Globus pallidus (tissue), 1 donor: ENCODE measurements at places on chromosomes 13 and 19.

- DNase-seq, result no peak
These were observed 2.9 kb downstream of the PPM1N start for GRCh38 chr19:45500918-45501729.

DNA sequence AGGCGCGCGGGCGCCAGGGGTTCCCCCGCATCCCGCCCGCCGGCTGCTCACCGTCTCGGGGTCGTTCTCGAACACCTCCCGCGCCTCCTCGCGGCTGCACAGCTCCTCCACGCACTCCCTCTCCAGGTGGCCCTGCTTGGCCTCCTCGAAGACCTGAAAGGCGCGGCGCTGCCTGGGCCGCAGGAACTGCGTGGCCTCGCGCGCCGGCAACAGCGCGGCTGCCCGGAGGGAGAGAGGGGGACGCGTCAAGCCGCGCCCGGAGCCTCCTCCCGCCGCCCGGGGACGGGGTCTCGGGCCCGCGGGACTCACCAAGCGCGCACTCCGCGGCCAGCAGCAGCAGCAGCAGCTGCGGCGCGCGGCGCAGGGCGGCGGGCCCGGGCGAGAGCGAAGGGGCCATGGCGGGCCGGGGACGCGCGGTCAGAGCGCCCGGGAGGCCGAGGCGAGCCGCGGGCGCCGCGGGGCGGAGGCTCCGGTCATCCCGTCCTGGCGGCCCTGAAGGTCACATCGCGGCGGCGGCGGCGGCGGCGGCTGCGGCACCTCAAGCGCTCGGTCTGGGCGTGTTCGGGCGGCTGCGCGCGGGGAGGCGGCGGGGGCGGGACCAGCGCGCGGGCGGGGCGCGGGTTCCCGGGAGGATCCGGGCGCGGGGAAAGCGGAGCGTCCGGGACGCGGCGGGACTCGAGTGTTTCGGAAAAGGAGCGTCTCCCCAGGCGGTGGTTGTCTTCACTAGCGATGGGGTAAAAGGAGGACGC lies at the start of gene GAS6:
Gene GAS6, minus strand, starts transcription at position 553 of the 749 bp plus-strand sequence. Its CDS starts 156 bp downstream, at position 397.
- no peak for DNase-seq

- DNase-seq, result no peak
These were observed 146.7 kb upstream of the FNDC3A start for GRCh38 chr13:48828962-48829411.

DNA sequence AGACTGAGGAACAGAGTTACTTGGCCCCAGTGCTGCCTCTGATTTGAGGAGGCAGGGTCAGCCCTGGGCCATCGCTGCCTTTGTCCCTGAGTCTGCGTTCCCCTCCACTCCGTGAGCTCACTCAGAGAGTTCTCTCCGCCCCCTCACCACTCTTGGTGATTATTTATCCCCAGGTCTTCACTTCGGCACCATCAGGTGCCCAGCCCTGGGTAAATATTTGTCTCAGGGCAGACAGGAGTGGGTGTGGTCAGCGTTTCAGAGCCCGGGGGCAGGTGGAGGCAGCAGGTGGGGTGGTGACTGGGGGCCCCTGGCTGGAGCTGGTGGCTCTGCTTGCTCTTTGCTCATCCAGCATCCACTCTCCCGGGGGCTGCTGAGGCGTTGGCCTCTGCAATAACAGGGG lies 20.6 kb downstream of the PPP1R37 start:
- no peak for DNase-seq

DNA sequence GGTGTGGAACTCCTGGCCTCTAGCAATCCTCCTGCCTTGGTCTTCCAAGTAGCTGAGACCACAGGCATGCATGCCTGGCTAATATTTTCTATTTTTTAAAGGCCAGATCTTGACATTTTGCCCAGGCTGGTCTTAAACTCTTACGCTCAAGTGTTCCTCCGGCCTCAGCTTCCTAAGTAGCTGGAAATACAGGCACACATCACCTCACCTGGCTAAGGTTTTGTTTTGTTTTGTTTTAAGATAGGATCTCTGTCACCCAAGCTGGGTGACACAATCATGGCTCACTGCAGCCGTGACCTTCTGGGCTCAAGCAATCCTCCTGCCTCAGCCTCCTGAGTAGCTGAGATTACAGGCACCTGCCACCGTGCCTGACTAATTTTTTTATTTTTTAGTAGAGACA lies 5.5 kb upstream of the RLN3 start:
- no peak for DNase-seq

DNA sequence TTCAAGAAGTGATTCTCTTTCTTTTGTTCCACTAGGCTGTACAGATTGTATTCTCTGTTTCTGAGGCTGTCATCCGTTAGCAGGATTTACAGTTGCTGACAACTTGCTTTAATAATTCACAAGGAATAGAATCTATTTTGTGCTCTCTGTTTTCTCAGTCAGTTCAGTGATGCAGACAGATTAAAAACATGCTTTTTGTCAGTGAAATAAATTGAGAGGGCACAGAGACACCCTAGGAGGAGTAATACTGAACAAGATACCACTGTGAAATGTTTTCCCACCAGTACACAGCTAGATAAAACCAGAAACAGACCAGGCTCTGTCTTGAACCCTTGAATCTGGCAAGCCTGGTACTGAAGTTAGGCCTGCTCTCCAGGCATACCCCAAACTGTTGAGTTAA lies 58.7 kb downstream of the LACC1 start:
- no peak for DNase-seq

DNA sequence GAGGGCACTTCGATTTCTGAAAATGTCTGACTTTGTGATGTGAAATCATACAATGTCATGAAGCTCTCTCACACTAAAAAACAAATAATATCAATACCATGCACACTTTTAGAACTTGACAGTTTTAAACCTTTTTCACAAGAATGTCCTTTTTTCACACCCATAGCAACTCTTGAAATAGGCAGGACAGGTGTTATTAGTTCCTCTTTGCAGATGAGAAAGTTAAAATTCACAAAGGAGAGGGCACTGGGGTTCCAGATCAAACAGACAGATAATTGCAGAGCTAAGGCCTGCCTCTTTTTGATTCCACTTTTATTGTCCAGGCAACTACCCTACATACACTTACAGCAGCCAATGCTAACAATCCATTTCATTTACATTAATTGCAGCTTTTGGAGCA lies 142.8 kb downstream of the KLF12 start:
- DNase-seq, result no peak

DNA sequence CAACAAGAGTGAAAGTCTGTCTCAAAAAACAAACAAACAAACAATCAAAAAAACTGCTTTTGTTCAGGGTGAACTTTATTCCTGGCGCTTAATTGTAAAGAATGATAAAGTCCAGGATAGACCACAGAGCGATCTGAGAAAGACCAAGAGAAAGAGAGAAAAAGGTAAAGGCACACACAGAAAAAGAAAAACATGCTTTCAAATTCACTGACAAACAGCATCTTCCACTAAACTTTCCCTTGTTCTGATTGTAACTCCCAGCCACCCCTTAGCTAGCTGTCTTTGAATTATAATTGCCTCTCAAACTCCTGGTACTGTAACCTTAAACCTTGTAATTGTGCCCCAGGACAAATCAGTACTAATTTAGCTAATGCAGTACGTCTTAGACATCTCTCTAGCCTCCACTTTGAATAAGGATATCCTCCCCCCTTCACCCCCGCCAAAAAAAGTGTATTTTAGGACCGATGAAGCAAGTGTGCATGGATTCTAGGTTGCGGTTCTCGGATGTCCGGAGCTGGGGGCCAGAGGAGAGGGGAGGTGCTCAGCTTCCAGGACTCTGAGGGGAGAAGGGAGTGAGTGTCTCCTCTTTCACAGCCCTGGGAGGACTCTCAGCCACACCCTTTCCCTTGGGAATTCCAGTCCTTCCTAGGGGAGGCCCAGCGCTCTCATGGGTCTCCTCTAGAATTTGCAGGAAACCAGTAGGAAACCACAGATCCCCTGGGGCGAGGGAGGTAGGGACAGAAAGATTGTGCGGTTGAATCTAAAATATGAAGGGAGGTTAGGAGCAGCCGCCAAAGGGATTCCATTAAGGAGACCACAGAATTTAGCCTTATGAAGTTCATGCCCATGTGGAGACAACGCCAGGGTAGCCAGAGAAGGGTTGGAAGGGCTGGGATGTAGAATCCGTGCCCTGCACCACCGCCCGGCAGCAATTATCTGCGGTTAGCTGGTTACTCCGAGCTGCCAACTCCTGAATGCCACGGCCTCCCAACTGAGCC lies 19.7 kb downstream of the ZNF536 start:
- DNase-seq, result no peak

DNA sequence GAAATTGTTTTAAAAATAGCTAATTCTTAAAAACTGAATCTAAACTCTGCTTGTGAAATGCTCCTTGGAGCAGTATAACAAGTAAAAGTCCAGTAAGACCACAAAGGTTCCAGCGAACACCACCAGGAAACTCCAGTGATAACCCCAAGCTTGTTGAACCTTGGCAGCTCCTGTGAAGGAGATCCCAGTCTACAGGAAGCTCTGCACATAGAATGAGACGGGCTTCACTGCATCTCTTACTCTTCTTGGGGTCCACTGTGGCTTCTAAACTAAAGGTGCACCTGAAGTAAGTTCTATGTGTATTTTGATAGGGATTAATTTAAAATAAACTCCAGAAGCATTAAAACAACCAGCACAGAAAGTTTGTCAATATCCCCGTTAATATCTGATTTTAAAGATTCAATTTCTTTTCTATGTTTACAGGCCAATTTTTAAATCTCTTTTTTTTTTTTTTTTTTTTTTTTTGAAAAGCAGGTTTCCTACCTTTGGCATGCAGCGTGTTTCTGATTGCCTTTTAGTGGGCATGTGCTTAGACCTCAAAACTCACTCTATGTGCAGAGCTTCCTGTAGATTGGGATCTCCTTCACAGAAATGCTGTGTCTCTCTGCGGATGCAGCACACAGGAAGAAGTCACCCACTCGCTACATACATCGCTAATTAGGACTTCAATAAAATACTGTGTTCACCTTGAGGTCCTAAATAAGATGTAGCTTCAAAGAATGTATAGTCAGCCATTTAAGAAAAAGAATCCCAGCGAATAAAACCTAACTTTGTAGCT lies 508.5 kb downstream of the KLF12 start:
- DNase-seq, result no peak

- peak; percentile 78 for DNase-seq
These were observed at the start of the genes MAN2B1 and WDR83 for GRCh38 chr19:12666265-12667048. Gene MAN2B1 (minus strand): TSS chr19:12666742. CDS start chr19:12666701, 41 bp downstream. Gene WDR83 (plus strand): TSS chr19:12666807. CDS start chr19:12669791, 2,984 bp downstream.

DNA sequence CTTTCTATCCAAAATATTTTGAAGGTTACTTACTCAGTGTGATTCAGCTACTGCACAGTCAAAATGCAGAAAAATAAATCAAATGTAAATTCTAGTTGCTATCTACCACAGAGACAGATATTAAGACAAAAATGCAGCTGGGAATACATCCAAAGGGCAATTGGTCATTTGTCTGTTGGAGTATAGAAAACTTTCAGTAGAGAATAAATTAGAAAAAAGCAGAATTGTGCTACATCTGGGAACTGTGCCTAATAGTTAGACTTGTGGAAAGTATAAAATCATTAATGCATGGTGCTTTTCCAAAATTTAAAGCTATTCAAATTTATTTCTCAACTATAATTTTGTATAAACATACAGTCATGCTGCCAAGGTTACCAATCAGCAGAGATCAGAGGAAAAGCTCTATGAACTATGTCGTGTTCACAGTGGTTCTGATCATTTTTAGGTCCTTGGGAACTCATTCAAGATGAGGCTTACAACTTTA lies 1635.8 kb downstream of the PCDH9 start:
- DNase-seq, result no peak

DNA sequence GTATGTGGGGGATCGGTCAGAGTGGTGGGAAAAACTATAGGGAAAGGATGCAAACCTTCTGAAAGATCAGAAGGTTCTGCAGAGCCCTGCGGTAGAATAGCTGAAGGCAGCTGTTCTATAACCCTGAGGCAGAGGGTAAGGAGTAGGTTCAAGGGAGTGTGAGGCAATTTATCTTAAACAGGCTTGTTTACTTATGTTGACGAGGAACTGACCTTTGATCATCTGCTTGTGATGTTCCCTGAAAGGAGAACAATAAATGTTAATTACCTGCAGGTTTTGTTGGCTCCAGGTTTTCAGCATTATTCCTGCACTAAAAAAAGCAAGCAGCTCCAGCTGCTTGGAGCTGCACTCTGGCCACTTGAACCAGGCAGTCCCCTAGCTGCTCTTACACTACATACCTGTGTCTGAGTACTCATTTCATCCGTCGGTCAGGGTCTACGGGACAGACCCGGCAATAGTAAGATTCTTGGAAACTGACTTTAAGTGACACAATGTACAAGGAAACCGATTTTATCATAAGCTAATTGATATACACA lies 202.1 kb downstream of the TBC1D4 start:
- no peak for DNase-seq

GRCh38 chr13:114310956-114311355 lies 3.3 kb upstream of the CHAMP1 start:
- DNase-seq, result no peak

GRCh38 chr13:113969973-113970611 lies 3.8 kb downstream of the C13orf46 start:
- DNase-seq, result no peak

- DNase-seq, result no peak
These were observed 111.0 kb upstream of the KL start for GRCh38 chr13:32905063-32905863.

GRCh38 chr19:1155352-1156304 lies 18.4 kb downstream of the SBNO2 start:
- DNase-seq, result no peak

GRCh38 chr13:89812856-89813255 lies 1534.6 kb upstream of the MIR17HG start:
- no peak for DNase-seq

DNA sequence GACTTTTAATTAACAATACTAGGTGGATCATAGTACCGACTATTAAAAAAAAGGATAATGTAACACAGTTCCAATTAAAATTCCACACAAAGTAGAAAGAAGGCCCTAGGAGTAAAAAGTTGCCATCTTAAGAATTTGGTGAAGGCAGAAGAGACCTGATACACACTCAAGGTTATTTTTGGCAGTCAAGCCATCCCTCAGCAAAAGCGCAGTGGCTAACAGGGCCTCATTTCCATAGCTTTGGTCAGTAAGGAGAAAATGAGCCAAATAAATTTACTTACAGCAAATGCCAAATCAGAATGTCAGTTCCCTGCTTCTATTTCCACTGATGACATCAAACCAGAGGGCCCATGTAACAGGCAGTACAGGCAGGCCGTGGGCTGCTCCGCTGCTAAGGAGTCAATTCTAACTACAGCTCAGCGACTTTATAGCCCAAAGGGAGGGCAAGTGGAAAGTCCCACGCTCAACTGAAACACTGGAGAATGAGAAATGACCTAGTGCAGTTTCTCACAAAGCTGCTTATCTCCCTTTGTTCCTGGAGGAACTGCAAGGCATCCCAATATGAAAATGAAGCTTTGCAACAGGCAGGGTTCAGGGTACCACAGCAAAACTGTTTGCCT lies 6.3 kb downstream of the ARGLU1 start:
- DNase-seq, result peak; percentile 25

GRCh38 chr19:29013325-29013724 lies 199.6 kb downstream of the UQCRFS1 start:
- no peak for DNase-seq
